ENCODE measurements at places on chromosomes 11 and 22. TPM values are rescaled to one million over a fixed set of nuclear protein-coding genes. Genes with fewer than 3 reads are reported as not detected.

- peak; percentile 73 for DNase-seq
These were observed 823 bp downstream of the CEP57 start for GRCh38 chr11:95790933-95791708.

DNA sequence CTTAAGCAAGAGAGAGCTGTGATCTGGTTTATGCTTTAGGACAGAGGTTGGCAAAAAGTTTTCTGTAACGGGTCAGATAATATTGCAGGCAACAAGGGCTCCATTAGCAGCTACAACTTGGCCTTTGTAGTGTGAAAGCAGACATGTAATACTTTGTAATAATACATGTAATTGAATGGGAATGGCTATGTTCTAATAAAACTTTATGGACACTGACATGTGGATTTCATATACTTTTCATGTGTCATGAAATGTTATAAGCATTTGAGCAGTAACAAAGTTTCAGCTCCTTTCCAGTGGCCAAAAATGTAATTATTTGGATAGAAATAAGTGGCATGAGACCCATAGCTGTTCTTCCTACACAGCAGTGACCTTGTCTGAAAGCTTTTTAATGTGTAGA, 3.1 kb downstream of the DYNC2H1 start:
- DNase-seq: no peak

GRCh38 chr11:83709434-83709833, 423.3 kb upstream of the CCDC90B start:
- DNase-seq: no peak

- DNase-seq: peak; percentile 80
These were observed 33.1 kb upstream of the SLC35C1 start for GRCh38 chr11:45771566-45772448.

GRCh38 chr11:16966930-16967671, 47.1 kb downstream of the PLEKHA7 start:
- no peak for DNase-seq

E2F8 gene
- 0.66 TPM for polyA plus RNA-seq

DNA sequence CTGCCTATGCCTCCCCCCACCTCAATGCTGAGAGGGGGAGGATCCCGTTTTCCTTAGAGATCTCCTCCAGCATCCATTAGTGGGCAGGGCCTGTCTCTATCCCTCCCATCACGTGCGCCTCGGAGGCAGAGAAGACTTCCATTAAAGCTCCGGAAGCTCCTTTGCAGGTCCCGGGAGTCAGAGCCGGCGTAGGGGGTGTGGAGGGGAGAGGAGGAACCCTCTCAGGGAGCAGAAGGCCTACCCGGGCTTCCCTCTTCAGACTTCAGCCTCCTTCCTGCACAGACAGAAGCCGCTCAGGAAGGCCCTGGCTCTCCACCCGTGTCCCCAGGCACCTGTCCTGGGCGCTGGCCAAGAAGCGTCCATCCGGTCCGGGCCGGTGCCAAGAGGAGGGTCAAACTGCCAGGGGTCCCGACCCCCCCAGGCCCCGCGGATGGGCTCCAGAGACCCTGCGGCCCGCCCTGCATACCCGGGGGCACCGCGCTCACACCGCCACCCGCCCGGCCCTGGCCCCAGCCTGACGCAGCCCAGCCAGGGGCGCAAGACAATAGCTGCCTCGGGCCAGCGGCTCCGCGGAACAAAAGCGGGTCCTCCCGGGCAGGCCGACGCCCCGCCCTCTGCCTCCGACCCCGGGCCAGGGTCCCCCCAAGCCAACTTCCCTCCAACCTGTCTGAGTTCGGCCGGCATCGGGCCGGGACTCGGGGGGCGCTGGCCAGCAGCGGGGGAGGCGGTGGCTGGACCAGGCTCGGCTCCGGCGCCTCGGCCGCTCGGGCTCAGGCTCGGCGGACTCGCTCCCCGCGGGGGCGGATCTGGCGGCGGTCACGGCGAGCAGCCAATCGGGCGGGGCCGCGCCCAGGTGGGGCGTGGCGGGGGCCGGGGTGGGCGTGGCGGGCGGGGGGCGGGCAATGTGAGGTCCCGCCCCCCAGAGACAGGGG, 29.9 kb downstream of the ARVCF start:
- peak; percentile 78 for DNase-seq

- peak; percentile 49 for DNase-seq
These were observed at the start of gene ELFN2 for GRCh38 chr22:37427135-37427710. TSS of gene ELFN2 (minus strand) at chr22:37427479. CDS start at chr22:37375534, 51,945 bp downstream.

DNA sequence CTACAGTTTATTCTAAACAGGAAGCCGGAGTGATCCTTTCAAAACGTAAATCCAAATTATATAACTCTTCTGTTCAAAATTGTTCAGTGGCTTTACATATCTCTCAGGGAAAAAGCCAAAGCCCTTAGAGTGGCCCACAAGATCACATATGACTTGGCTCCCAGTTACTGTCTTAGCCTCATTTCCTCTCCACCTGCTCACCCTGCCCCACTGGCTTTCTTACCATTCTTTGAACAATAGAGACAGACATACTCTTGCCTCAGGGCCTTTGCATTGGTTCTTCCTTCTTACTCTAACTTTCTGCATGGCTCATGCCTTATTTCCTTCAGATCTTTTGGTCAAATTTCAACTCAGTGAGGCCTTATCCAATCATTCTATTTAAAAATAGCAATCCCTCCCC, 52.1 kb downstream of the STIM1 start:
- no peak for DNase-seq

TPBGL gene
- polyA plus RNA-seq: not detected

GRCh38 chr11:112776834-112777233, 184.4 kb upstream of the NCAM1 start:
- no peak for DNase-seq
